ENCODE measurements at places on chromosomes 6 and 20.

- DNase-seq = no peak
Measured at GRCh38 chr6:134111062-134111677, 58.7 kb upstream of the SLC2A12 start.

- no peak for DNase-seq
Measured at GRCh38 chr6:170290296-170291128, at the start of gene DLL1. Gene DLL1 (minus strand): TSS chr6:170291078. CDS start chr6:170290139, 939 bp downstream.

- DNase-seq = no peak
Measured at GRCh38 chr20:62345681-62346370, 21.3 kb downstream of the LAMA5 start.

GRCh38 chr6:78607189-78607588, 260.2 kb upstream of the IRAK1BP1 start:
- no peak for DNase-seq

GRCh38 chr20:36217226-36217625, 19.1 kb upstream of the AAR2 start:
- DNase-seq = no peak

DNA sequence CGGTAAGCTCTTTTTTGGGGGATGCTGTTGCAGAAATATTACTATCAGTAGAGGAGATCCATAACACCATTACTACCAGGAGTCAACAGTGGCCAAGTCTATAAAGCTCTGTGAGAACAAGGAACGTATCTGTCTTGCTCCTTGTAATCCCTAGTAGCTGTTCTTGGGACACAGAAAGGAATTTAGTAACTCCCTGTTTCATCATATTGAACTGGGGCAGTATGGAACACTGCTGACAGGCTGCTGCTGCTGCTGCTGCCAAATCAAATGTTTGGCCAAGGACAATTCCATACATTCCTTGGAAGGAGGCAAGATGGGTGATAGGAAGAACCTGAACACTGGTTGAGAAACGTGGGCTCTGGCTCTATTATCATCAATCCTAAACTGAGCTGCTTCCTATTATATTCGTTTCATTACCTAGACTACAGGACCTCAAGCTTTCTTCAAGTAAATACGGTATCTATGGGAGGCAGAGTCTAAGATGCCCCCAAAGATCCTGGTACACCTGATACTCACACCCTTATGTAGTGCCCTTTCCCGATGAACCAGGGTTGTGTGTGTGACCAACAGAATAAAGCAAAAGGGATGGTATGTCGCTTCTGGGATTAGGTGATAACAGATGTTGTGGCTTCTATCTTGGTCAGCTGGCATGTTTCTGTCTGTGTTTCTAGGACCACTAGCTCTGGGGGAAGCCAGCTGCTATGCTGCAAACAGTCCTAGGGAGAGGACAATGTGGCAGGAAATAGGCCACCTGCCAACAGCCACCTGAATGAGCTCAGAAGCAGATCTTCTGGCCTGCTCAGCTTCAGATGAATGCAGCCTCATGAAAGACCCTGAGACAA, 39.5 kb downstream of the ELOVL5 start:
- no peak for DNase-seq

- DNase-seq = no peak
Measured at GRCh38 chr20:385448-385847, 4.9 kb downstream of the TRIB3 start.

- DNase-seq = no peak
Measured at GRCh38 chr6:151054306-151054705, 185.5 kb upstream of the AKAP12 start.

DNA sequence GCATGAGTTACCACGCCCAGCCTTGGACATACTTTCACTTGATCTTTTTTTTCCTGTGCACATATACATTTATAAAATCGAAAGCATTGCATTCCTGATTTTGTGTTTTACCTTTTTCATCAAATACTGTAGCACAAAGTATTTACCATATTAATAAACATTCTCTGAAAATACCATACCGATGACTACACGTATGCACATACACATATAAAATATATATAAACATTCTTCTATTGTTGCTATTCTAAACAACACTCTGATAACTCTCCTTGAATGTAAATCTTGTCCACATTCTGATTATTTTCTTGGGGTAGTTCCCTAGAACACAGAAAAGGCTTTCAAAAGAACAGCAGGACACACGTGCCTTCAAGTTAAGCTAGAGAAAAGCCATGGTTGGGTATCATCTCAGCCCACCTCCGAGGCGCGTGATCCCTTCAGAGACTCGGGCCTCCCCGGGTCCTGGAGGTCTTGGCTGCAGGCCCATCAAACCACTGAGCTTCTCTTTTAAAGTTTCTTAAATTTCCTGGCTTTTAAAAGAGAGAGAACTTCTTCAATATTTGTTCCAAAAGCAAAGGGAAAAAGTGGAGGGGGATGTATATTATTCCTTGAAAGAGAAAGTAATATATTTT, 198.1 kb downstream of the MYLK4 start:
- DNase-seq = no peak

DNA sequence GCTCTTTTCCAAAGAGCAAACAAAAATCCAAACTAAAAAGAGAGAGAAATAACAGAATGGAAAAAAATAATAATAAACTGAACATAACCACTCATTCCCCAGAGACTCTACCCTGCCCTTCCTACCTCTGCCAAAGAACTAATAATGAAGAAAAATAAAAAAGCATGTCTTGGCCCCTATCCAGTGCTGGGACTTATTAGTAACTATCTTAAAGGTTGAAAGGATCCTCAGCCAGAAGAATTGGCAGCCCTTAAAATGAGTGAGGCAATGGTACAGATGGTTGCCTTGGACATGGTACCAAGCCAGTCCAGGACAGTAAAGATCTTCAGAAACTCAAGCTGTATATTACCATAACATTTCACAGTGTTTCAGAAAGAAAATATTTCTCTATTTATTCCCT, 279.3 kb downstream of the HACE1 start:
- DNase-seq = no peak

- no peak for DNase-seq
Measured at GRCh38 chr6:10408457-10408856, 6.4 kb downstream of the TFAP2A start.

GRCh38 chr6:10633216-10633615, 61.2 kb downstream of the C6orf52 start:
- DNase-seq = no peak

Data from tibial nerve (tissue), 4 donors.